ENCODE measurements at places on chromosomes 3 and 15.

DNA sequence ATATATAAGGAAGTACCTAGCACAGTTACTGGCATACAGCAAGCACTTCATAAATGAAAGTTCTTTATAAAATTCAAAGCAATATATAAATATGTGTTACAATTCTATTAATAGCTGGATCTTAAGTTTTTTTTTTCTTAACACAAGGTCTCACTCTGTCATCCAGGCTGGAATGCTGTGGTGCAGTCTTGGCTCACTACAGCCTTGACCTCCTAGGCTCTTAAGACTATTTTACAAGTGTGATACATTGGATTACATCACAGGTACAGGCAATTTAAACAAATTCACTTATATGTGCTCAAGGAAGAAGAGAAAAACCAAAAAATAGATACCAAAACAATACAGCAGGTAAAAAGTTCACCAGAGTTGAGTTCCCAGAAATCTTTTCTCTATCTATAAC, 60.6 kb downstream of the ZNF280D start:
- DNase-seq: no peak

GRCh38 chr3:72636969-72637597, 211.2 kb downstream of the SHQ1 start:
- no peak for DNase-seq

GRCh38 chr3:156689608-156690007, 15.2 kb downstream of the TIPARP start:
- DNase-seq: no peak

DNA sequence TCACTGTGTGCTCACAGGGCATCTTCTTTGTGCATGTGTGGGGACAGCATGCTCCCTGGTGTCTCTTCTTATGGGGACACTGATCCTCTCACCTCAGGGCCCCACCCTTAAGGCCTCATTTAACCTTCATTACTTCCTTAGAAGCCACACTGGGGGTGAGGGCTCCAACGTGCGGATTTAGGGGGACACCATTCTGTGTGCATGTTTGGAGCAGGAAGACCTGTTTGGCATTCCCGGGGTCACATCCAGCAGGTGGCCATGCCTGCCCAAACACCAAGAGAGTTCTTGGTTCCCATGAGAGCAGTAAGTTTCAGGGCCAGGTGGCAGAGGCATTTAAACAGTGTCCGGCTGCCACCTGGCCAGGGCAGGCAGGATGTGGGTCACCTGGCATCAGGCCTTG, 24.8 kb downstream of the PRR20G start:
- DNase-seq: no peak

GRCh38 chr15:51266656-51267050, 71.7 kb downstream of the CYP19A1 start:
- DNase-seq: no peak

DNA sequence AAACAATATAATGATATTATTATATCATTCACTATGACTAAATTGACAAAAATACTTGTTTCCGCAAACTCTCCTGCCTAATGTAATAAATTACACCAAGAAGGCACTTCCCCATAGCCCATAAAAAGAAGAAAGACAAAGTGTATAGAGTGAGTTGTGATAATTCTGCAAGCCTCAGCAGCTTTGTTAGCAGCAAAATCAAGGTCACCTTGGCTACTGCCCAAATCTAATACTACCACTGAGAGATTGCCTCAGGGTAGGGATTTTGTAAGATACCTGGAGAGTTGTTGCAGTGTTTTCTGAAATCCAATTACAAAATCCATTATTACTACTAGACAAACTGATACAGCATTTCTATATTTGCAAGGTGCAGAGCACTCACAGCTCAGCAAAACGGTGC, 503.5 kb downstream of the FGF12 start:
- DNase-seq: no peak

DNA sequence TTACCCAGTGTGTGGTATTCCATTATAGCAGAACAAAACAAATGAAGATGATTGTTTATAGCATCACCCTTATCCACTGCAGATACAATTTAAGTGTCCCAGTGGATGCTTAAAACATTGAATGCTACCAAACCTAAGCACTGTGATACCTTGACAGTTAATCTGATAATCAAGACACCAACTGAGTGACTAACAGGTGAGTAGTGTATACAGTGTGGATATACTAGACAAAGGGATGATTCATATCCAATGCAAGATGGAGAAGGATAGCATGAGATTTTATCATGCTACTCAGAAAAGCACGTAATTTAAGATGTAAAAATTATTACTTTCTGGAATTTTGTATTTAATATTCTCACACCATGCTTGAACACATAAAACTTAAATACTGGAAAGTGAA, 1449.0 kb downstream of the OTOL1 start:
- no peak for DNase-seq

GRCh38 chr3:24242012-24242698, 252.5 kb downstream of the THRB start:
- no peak for DNase-seq

DNA sequence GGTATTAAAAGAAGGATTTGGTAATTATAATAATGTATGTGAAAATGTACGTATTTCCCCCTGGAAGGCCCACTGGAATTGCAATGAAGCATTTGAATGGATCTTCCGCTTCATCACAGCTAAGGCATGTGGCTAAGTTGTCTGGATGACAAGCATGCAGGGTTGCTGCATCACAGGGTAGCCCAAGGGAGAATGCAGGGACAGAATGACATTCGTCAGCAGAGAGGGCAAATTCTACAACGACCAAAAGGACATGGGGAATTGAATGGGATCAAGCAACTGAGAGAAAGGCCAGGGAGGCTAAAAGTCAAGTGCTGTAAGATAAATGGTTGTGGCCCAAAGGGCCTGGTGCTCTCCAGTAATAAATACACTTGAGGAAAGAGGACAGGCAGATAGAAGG, 95.4 kb downstream of the ISL2 start:
- DNase-seq: no peak

- no peak for DNase-seq
These were observed 62.5 kb upstream of the TLE3 start for GRCh38 chr15:70160267-70160666.

DNA sequence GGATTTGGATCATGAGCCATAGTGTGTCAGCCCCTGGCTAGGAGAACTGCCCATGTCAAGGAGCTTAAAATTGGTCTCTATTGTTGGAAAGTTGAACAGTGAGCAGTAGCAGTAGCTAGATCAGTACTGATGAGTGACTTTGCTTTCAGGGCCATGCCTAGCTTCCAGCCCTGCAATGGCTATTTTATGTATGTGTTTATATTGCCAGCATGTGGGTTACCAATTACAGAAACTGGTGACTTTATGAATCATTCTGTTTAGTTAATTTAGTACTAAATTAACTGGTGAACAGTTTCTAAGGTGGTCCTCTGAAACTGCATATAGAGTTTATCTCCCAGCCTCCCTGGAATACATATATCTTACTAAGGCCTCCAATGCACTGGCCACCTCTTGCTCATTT, 908.1 kb upstream of the ALCAM start:
- DNase-seq: no peak

DNA sequence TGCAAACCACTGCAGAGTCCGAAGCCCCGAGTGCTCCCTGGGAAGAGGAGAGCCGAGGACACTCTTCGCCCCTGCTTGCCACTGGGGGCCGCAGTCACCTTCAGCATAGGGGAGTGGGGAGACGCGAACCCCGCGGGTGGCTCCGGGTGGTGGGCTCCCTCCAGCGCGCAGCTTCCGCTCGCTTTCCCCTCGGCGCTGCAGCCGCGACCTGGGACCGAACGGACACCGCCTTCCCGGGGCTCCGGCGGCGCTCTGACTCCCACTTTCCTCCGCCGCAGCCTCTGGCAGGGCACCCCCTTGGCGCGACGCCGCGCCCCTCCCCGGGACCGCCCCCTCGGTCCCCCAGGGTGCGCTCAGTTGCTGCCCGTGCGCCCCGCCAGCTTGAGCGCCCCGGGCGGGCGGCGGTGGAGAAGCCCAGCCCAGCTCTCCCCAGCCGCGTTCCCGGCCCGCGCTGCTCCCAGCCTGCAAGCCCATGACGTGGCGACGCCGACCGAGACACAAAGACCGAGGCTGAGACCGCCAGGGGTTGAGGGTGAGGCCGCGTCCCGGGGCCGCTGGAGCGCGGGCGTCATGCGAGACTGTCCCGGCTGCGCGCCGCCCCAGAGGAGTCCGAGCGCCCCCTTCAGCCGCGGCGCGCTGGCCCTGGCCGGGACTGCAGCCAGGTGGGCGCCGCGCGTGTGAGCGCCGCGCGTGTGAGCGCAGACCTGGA, at the start of gene MINAR1:
Gene MINAR1, plus strand, starts transcription at position 701 of the 709 bp plus-strand sequence. CDS start 23,812 bp downstream, outside the sequence.
- no peak for DNase-seq

DNA sequence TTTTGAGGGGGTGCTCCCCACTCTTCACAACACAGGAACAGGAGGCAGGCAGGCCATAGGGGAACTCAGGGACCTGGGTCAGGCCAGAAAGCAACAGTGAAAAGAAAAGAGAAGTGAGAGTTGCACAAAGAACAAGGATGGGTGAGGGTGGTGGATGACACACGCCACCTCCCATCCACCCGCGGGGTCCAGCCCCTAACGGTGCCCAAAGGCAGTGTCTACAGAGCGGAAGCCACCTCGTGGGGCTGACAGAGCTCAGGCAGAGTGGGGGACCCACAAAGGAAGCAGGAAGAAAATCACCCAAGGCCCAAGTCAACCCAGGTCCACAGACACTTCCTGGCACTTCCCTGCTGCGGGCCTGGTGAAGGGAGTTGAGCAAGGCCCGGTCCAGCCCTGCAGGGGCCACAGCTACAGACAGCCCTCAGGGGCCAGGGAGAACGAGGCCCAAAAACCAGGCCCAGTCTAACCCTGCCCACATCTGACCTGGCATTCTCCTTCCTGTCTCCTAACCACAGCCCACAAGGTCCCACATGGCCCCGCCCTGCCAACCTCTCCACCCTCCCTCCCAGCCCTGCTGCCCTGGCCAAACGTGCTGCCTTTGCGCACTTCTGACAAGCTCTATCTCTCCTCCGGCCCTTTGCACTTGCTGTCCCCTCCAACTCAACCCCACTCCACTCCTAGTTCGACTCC, 5.9 kb downstream of the NUP210 start:
- DNase-seq: peak; percentile 63

DNA sequence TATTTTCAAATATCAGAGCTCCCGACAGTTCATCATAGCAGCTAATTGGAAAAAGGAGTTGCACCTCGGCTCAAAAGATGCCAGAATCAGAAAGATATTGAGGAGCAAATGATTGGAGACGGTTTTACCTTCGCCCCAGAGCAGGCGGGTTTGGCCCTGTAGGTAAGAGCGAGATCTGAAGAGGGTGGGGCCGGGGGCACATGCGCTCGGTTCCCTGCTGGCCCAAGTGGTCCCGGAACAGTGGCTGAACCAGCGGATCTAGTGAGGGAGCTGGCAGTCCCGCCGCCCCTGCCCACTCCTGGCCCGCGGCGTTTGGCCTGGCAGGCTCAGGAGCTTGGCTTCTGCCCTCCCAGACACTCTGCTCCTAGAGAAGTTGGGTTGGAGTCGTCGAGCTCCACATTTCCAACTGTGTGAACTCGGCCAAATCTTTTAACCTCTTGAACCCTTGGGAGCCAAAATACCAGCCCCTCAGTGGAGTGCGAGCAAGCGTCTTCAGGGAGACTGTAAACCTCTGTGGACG, 79.1 kb downstream of the RHCG start:
- no peak for DNase-seq

DNA sequence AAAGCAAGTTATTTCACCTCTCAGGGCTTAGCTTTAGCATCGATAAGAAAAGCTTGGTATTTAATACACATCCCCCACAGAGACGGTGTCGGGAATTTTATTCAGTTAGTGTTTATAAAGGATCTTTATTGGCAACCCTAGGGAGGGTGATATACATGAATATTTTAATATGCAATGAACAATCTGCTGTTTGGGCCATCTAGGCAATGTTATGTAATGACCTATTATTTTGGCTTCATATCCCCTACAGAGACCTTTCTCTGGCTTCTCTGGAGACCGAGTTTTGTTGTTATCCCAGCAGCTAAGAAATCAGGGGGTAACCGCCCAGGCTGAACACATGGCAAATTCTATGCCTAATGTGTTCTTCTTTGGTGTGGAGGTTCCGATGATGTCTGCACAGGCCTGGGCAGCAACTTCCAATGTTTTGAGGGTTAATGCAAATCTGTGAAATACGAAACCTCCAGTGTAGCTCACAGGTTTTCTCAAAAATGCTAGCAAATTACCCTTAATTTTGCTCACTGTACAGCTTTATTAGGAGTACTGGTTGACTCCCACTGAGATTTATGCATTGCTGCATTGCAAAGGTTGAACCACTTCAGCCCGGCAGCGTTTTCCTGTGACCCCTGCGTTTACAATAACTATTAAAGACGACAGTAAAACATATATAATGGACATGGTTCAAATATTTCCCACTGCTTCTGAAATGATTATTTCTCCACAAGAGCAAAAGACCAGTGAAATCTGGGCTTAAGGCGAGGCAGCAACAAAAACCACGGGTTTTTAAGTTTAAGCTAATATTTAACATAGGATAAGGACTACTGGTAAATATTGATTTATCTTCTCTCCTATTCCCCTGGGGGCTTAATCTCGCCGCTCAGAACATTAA, 298.3 kb upstream of the NR2E3 start:
- DNase-seq: no peak

DNA sequence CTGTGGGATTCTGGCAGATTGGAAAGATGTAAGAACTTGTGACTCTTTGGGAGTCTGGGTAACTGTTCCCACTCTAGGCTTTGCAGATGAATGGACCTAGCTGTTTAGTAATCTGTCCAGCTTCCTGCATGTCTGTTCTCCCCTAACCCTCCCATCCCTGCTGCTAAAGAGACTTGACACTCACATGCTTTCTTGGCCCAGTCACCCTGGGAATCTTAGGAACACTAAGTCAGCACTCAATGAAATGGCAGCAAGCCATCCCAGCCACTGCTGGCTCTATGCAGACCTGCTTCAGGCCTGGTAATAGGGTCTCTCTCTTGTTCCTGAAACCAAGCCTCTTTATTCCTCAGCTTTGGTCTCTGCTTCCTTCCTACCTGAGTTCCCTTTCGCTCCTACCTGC, 63.7 kb upstream of the THSD4 start:
- no peak for DNase-seq

DNA sequence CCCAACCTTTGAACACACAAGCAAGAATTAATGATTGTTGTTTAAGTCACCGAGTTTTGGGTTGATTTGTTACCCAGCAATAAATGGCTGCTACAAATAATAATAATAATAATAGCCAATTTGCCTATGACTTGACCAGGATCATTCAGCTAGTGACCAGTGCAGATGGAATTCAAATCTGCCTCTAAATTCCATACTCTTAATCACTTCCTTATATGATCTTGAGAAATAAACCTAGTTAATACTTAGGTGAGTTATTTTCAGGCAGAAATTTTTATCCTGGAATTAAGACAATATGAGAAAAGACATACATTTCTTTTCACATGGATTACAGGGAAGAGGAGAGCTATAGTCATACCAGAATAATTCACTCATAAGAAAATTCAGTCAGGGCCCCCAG, 116.0 kb upstream of the GALNT15 start:
- DNase-seq: no peak

- DNase-seq: no peak
These were observed 215.2 kb upstream of the ROBO2 start for GRCh38 chr3:76824658-76825240.

DNA sequence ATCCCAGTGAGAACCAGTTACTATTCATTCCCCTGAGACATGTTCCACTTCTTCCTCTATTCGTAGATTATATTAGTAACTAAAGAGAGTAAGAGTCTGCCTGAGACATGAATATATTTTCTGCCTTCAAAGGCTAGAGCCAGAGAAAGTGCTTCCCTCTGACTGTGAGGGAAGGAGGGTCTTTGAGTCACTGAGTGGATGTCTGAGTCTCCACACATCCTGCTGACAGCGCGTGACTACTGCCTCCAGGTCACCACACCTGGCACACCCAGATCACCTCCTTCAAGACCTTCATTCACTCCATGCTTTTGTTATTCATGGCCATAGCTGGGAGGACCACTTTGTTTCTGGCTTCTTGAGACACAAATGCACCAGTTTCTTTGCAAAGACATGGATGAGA, 135.6 kb downstream of the SOX2 start:
- DNase-seq: no peak

Data from left colon (tissue), 2 donors.